ENCODE measurements at places on chromosomes 2 and 18. TPM values are rescaled to one million over a fixed set of nuclear protein-coding genes. Genes with fewer than 3 reads are reported as not detected.

DNA sequence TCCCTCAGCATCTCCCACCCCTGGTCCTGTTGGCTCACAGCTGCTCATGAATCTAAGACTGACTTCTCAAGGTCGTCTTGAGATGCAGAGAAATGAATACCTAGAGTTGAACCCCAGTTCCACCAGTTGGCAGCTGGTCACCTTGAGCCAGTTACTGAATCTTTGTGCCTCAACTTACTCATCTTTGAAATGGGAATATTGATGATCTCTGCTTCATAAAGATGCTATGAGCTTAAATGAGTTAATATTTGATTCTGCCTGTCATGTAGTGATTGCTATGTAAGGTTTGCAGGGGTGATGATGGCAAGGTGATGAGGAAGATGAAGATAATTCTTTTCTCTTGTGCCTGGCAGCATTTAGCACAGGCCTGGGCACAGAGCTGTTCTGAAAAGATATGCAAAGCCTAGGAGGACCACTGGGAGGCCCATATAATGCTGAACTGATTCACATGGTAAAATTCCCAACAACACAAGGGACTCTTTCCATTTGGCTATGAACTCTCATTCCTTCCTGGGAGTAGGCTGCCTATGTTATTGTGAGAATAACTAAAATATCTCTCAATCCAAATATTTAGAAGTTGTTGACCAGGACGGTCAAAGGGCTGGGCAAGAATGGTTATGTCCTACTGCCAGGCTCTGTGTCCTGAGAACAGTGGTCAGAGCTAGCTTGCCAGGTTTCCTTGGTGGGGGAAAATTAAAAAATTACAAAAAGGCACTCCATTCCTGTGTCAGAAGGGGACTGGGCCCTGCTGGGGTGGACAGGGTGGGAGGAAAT is 70.9 kb downstream of the APOB start:
- DNase-seq, result no peak

DNA sequence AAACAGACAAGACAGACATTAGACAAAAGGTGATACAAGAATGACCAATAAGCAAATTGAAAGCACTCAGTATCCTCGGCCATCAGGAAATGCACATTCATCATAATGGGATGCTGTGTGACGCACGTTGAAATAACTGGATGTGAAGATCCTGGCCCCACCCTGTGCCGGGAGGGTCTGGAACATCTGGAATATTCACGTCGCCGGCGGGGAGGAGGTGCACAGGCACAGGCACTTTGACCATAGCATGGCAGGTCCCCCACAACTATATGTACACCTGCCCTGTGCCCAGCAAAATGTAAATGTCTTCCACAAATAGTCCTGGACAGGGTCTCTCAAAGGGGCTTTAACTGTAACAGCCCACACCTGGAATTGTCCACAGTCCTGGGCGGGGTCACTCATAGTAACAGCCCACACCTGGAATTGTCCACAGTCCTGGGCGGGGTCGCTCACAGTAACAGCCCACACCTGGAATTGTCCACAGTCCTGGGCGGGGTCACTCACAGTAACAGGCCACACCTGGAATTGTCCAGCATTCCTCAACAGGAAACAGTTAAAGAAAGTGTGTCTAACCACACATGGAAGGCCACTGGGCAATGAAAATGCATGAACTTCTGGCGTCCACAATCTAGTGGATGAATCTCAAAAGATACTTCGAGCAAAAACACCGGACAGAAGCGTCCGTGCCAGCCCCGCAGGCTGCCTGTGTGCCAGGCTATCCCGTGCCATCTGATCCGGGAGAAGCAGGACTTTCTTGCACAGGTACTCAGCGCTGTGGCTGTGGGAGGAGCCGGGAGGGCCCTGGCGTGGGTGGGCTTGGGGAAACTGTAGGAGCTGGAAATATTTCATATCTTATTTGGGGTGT is 113.4 kb downstream of the RTP5 start:
- DNase-seq, result peak; percentile 51

DNA sequence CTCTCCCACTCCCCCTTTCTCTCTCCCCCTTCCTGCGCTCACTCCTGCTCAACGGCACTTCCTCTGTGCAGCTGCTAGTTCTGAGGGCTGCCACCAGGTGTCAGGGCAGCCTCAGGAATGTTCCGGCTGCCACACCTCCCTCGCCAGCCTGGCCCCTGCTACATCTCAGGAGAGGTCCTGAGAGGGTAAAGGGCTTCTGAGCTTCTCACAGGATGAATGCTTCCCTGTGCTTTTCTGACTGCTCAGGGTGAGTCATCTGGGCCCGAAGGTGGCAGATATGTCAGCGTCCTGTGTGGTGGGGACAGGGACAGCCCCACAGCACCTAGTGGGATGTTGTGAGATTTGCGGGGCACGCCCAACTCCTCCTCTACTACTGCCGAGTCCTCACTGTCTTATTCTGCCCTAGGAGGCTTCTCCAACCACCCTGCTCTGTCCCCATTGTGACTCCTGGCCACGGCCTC is 49.0 kb downstream of the PLEKHB2 start:
- DNase-seq, result no peak

SLC9A4 gene
- total RNA-seq, result not detected

DNA sequence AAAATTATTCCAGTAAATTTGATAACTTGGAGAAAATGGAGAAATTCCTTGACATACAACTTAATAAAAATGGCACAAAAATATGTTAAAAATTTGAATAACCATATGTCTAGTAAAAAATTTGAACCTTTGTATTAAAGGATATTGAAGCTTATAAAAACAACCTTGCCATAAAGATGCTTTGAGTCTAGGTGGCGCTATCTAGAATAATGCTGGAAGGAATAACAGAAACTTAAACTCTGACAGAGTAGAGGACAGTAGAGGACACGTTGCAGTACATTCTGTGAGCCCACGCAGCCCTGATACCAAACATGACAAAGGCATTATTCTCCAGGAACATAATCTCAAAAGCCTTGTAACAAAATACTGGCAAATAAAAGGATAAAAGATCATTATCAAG is 44.7 kb upstream of the ALKAL2 start:
- DNase-seq, result no peak

DNA sequence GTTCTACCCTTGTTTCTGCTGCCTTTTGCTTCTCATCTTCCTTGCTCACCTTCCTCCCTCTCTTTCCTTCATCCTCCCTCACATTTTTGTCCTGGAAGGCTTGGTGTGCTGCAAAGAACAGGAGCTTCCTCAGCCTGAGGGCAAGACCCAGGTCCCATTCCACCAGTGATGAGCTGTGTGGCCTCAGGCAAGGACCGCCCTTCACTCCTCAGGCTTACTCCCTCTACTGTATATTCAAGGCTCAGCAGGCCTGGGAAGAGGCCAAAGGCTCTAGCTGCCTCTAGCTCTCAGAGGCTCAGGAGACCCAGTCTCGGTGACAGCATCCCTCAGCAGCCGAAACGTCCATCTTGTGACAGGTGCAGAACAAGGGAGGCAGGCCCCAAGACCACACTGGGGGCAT is 97.5 kb downstream of the MRO start:
- DNase-seq, result no peak

DNA sequence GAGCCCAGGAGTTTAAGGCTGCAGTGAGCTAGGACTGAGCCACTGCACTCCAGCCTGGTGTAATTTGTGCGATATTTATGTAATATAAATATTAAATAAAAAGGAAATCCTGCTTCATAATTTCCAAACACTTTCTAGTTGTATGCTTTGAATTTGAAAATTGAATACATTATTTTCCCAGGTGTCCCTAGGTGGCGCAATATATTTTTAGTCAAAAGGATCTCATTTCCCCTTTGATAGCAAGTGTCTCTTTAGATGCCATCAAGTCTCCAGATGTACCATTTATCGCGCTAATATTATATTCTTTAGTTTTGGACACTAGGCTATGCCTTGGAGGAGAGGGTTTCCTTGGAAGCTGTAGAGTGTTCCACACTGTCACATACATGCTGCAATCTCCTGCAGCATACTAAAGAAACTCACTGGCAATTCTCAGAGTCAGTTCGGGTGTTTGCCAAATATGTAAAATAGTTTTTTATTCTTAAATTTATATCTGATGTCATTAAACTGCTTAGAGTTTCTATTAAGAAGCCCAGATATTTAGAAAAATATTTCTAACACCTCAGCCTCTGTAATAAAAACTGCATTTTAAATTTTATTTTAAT is 5.6 kb upstream of the WDR7 start:
- DNase-seq, result no peak

DNA sequence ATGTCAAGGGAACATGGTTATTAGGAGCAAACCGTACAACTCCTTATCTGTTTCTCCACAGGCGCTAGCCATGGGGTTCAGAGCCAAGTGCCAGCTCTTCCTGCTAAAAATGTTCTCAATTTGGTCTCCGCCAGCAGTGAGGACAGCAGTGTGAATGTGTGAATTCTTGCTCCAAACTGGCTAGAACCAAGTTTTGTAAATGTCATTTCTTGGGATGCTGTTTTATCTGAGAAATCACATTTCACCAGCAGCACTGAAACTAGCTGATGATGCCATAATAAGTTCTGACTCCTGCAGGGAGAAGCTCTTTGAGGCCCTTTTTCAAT is 140.6 kb upstream of the LGALSL start:
- DNase-seq, result no peak

CHST9 gene
- total RNA-seq, result 0.90 TPM

DNA sequence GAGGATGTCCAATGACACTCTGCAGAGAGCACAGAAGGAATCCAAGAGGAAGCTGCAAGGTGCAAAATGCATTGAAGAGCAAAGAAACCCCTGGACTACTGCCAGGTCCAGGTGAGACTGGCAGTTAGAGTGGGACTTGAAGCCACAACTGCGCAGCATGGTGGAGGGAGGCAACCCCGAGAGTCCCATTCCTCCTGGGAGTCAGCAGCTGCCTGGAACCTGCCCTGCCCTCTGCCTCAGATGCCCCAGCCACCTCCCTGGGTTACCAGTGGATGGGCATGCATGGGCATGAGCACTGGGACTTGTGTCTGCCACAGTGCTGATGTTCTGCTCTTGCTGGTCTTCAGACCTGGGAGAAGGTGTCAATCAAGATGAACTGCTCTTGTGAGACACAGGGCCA is 43.2 kb downstream of the ANKMY1 start:
- no peak for DNase-seq

DNA sequence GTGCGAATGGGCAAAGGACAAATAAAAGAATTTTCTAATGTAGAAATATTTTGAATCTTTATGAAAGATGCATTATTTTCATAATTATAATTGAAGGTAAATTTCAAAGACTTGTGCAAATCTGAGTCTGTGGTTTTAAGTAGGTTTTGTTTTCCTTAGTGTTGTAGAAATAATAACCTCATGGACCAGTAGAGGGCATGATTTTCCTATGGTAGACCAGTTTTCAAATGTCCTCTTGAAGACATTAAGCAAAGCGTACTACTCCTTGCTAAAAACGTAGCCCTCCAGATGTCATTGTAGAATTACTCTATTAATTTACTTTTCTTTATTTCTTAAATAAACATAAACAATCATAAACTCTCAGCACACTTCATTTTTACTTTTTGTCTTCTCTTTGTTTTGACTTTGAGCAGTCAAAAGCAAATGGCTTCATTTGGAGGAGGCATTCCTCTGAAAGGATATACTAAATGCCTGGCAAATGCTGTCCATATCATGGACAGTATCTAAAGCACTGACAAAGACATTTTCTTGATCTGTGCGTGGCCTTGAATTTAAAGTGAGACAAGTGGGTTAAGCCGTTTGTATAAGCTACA is 85.8 kb upstream of the FAM237A start:
- no peak for DNase-seq

GRCh38 chr2:220703279-220703678 is 868.8 kb downstream of the EPHA4 start:
- DNase-seq, result no peak

EFR3B gene
- 10.8 TPM for total RNA-seq

DNA sequence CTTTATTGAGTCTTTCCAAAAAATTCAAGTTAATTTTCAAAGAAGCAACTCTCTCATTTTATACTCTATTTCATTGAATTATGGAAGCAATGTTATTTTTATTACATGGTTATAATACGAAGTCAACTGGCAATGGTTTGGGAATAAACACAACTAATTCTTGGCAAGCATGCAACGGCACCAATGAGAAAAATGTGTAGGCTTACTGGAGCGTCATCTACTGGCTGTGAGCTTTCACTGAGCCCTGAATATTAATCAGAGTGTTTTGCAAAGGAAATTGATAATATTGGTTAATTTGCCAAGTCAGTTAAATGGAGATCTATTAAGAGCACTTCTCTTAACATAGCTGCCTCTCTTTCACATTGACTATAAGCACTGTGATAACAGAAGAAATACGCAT is 163.9 kb downstream of the IKZF2 start:
- DNase-seq, result no peak

SNORC gene
- 0.30 TPM for total RNA-seq

AKAIN1 gene
- total RNA-seq, result not detected

GRCh38 chr2:112980537-112980936 is 2.7 kb downstream of the IL36G start:
- no peak for DNase-seq

DNA sequence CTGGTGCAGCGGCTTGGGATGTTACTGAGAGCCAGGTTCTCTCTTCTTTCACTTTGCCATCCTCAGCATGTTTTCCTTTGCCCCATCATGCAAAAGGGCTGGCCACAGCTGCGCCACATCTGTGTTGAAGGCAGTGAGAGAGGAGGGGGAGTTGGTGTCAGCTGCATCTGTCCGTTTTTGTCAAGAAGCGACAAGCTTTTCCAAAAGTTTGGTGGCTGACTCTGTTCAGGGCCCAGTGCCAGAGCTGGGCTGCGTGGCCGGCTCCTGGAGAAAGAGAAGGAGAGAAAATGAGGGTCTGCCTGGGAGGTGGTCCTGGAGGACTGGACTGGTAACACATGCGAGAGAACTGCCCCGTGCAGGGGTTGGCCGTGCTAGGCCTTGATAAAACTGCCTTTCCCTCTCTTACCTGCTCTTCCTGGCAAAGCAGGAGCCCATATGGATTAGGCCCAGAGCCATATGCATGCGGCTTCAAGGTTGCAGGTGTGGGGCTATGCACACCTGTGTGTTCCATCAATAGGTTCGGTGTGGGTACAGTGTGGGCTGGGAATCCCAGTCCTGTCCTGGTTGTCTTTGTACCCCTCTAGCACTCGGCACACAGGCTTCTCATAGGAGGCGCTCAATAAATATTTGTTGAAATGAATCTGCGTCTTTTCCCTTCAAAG is 9.0 kb downstream of the RNF144A start:
- no peak for DNase-seq

DNA sequence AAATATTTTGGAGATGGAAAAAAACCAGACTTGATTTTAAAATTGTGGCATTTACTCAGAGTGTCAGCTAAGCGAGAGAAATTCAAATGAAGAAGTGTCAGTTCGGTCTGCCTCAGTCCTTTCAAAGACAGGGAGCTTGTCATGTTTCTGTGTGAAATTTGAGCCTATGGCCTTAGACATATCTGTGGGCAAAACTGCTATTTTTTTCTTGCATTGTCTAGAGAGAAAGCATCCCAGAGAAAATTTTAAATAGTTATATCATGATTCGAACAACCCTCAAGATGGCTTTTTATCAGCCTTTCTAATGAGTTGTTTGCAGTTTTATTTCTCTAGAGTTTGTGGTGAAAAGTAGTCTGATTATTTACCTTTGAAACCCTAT is 50.2 kb upstream of the KCNE4 start:
- DNase-seq, result no peak

AOX1 gene
- 12.2 TPM for total RNA-seq

- DNase-seq, result no peak
Measured at GRCh38 chr2:6749962-6750361, 115.7 kb downstream of the CMPK2 start.

- DNase-seq, result no peak
Measured at GRCh38 chr2:38217401-38218188, 141.6 kb upstream of the CYP1B1 start.

GRCh38 chr2:214737188-214737587 is 72.3 kb downstream of the BARD1 start:
- no peak for DNase-seq

COA5 gene
- 19.8 TPM for total RNA-seq

- no peak for DNase-seq
Measured at GRCh38 chr2:78757191-78757590, 268.3 kb upstream of the REG3G start.

GRCh38 chr2:105571445-105571987 is 172.7 kb upstream of the FHL2 start:
- no peak for DNase-seq
